Stimulated activated naive CD8-positive, alpha-beta T cell treated with anti-CD3 and anti-CD28 coated beads, Interleukin-15, Interleukin-2, amounts not matched to agents 100 U/mL and 50 U/mL, for 24 hours (primary cell): ENCODE measurements at places on chromosomes 13 and 19.

- no peak for DNase-seq
Measured at GRCh38 chr19:20964798-20965197, 41.7 kb downstream of the ZNF85 start.

DNA sequence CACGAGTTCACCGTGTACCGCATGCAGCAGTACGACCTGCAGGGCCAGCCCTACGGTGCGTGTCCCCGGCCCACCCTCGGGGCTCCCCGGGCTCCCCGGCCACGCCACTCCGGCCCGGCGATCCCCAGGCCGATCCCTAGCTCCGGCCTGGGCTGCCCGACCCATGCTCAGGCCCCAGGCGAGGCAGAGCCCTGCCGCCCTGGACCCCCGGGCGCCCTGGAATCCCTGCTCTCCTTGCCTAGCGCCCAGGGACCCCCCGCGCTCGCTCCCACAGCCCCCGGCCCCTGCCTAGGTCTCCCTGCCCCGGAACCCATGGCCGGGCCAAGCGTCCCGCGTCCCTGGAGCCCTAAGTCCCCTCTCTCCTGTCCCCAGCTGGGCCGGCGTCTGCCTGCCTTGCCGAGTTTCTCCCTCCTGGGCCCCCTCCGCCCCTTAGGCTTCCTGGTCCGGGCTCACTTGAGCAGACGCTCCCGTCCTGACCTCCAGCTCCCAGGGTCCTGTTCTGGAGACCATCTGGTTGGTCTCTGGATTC lies 494 bp downstream of the NCLN start:
- DNase-seq, result no peak

DNA sequence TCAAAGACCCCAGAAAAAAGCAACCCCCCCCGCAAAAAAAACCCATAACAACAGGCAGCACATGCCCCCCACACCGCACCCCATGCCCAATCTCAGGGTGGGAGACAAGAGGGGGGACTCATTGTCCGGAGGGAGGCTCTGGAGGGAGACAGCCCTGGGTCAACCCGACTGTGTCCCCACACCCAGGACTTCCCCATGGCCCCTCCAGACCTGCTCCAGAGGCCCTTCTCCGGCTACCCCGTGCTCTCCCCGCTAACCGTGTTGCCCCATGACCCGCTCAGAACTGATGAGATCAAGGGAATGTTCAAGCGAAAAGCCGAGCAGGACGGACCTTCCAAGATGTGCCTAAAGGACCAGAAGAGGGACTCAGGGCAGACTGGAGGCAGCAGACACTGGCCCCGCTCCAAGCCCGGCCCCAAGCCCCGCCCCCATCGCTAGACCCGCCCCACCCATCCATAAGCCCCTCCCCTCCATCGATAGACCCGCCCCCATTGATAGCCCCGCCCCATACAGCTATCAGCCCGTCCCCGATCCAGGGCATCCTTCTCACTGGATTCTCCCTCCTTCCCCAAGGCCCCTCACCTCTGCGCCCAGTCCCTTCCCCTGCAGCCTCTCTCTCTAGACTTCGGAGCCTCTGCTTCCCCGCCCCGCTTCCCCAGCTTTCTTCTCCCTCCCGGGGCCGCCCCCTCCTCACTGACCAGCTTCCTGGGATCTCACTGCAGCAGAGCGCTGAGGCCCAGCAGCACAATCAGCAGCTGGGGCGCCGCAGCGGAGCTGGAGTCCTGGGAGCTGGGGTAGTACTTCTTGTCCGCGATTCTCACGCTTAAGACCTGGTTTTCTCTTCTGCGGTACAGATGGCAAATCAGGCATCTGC lies 2.2 kb downstream of the BST2 start:
- peak; percentile 68 for DNase-seq

DNA sequence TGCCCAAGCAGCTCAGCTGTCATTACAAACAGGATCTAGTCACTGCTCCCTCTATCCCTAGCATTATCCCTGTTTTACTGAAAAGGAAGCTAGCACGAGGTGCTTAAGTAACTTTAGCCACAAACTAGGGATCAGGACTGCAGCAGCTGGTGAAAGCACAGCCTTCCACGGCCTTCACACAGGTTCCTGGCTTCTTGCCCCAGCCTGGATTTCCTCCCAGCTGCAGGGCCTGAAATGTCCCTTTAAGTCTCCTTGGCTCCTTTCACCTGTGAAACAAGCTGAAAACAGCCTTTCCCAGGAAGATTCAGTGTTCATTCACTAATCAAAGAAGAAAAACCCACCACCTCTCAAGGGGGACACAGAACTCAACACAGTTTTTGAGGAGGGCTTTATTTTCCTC lies 754.5 kb downstream of the DIAPH3 start:
- no peak for DNase-seq
